ENCODE measurements at places on chromosomes 13 and 19.

GRCh38 chr13:65497265-65497664, 1732.9 kb downstream of the PCDH9 start:
- no peak for DNase-seq

DNA sequence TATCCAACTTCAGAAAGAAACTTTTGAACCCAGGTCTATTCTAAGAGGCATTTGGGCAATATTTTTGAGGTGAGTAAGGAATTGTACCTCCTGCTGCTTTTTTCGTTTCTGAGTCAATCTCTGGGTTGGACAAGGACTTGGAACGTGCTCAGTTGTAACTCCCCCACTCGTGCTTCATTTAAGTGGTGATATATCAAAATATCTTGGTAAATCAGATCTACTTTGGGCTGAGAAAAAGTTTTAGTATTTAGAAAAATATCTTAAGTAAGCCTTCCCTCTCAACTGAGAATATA, 728.9 kb downstream of the EFNB2 start:
- no peak for DNase-seq

DNA sequence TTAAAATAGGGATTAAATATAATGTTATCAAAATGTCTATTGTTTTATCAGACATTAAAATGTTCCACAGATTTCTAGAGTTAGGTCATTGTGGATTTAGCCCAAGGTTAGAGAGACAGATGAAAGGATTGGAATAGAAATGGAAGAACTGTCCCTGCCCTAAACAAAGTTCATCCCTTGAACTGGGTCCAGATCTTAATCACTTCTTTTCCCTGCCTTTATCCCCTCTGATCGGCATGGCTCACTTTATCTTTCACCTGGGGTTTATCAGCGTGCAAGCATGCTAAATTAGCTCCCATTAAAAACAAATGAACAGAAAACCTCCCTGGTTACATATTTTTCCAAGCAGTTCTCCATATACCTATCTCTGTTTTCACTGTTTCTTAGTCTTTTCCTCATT, 23.4 kb upstream of the ARGLU1 start:
- no peak for DNase-seq

- peak; percentile 63 for DNase-seq
Measured at GRCh38 chr19:4576016-4576933, 16.8 kb upstream of the SEMA6B start.

DNA sequence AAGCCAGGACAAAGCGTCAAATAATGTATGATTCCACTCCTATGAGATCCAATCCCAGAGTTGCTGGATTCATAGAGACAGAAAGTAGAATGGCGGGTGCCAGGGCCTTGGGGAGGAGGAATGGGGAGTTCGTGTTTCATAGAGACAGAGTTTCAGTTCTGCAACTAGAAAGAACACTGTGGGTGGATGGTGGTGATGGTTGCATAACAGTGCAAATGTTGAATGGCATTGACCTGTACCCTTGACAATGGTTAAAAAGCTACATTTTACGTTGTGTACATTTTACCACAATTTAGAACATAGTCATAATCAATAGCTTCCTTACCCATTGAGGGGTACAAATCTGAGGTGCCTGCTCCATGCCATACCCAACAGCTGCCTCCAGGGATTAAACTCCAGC, 33.4 kb downstream of the MBD3L2B start:
- no peak for DNase-seq

DNA sequence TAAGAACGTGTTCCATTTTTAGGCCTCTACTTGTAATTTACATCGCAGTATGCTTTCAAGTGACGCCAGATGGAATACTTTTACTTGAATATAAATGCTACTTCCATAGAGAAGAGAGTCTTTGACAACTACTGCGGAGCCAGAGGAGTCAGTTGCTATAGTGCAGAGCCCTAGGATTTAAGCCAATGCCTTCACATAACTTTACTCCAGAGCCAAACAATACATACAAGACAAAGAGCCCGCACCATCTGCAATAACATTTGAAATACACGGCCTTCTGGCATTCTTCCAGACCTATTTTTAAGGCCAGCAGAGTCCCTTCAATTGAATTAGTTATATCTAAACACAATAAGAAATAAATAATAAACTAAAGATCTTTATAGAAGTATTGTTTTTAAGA, 59.4 kb downstream of the XPO4 start:
- DNase-seq, result no peak

DNA sequence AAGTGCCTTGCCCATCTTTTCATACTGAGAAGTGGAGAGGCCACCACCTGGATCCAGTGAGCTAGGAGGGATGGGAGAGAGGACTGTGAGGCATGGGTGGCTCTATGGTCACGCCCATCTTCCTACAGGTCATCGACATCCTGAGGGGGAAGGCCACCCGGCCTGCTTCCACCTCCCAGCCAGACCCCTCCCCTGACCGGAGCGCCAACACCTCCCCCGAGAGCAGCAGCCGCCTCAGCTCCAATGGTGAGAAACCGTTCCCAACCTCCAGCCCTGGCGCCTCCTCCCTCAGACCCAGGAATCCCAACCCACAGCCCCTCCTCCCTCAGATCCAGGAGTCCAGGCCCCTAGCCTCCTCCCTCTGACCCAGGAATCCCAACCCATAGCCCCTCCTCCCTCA, 10.1 kb downstream of the BCL3 start:
- DNase-seq, result no peak

- DNase-seq, result no peak
Measured at GRCh38 chr13:43830497-43830881, 43.7 kb upstream of the ENOX1 start.

DNA sequence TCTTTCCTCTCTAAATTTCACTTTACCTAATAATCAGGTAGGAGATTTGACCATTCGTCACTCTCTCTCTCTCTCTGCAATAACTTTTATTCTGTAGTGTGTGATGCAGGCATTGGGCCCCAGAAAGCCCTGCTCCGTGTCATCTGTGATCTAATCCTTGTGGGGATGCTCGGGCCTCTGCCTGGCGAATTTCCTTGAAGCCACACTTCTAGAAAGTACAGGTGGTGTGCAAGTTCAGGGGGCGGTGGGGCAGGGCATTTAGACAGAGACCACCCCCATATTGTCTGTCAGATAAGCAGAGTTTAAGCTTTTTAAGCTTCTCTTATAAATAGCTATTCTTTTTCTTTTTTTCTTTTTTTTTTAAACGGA, 53.4 kb upstream of the GPR12 start:
- DNase-seq, result no peak

DNA sequence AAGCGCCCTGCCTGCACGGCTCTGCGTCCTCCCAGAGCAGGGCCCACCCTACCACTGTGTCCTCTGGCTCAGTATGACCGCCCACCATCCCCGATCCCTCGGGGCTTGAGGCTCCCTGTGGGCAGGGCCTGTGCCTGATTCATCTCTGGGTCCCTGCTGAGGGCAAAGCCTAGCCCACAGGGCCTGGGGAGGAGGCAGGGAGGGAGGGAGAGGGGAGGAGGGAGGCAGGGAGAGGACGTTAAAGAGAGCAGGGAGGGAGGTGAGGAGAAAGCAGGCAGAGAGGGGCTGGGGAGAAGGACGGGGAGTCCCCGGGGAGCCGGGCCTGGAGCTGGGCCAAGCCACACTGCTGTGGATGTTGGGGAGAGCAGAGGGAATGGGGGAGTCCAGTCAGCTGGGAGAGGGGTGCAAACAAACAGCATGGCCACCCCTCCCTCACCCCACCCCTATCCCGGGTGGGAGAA, 4.0 kb upstream of the ERFL start:
- DNase-seq, result no peak

DNA sequence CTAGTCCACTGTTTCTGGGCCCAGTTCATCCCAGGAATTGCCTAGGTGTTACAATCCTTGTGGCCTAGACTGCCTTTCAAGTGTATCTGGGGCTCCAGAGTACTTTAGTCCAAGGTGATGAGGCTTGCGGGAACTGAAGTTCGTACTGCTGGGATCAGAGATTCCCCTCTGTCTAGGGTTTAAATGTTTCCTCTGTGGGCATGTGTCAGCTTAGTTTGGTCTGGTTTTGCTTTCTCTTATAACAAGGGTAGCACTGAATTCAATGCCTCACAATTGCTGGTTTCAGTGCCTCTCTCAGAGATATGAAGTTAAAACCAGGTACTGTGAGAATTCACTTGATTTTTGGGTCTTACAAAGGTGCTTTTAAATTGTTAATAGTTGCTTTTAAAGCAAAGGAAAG, 30.8 kb downstream of the RGCC start:
- no peak for DNase-seq

- no peak for DNase-seq
Measured at GRCh38 chr19:52191951-52192350, 2.1 kb downstream of the PPP2R1A start.

- DNase-seq, result no peak
Measured at GRCh38 chr19:45130888-45131615, 29.7 kb downstream of the NKPD1 start.

- DNase-seq, result no peak
Measured at GRCh38 chr13:110826861-110827672, 87.8 kb downstream of the ANKRD10 start.

GRCh38 chr19:16594681-16595091, 22.5 kb upstream of the SLC35E1 start:
- DNase-seq, result peak; percentile 36

DNA sequence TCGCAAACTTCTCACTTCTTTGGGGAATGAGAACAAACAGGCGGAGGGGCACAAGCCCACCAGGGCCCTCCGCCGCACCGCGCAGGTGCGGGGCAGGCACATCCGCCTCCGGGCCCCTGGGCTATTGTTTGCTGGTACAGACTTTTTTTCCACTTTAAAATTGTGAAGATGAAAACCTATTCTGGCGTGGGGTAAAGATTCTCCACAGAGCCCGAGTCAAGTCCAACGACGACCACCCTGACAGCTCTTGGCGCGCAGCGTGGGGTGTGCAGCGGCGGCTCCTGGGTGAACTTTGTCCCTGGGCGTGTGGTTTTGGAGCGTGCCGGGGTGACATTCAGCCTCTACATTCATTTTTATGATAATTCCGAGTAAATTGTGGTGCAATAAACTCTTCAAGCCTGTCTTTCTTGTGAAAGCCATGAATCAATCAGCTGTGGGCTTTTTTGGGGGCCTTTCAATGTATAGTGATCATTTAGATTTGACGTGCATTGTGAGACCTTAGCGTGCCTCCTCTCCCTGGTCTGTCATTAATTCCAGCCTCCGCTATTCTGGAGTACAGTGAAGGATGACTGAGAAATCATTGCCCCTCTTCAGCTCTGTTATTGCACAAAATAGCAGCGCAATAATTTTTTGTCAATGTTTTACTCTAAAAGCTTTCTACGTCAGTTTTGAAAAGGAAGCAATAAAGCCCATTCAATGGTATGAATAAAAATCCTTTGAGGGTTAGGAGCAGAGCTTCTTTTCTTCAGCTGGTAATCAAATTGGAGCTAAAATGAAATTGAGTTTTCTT, 90.0 kb downstream of the TEX29 start:
- DNase-seq, result no peak

DNA sequence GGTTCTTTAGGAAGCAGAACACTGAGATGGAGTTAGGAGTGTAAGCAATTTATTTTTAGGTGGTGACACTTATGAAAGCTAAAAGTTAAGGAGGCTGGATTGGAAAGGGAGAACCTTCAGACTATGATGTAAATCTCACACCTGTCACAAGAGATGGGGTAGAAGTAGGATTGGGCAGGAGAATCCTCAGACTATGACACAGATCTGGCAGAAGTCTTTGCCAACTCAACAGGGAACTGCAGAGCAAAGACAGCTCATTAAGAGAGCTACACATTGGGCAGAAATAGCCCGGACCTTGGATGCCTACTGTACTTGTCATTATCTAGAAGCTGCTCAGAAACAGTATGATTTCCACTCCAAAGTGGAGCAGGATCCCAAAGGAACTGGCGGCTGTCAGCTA, 134.4 kb downstream of the DNAJC15 start:
- no peak for DNase-seq

DNA sequence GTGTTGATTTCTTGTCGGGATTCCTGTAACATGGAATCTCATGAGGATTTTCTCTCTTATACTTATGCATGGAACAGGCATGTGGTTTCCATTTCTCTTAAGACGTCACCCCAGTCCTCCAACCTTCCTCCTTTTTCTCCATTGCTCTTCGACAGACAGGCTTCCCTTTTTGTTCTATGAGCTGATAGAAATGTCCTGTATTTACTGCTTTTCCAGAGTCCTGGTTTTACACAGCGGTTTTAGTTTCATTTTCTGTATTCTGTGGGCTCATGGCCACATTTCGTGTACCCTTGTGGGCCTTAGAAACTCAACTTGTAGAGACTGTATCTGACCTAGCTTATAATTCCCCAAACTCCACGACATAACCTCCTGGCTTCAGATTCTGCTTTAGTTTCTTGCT, 113.1 kb downstream of the PAN3 start:
- no peak for DNase-seq

- DNase-seq, result no peak
Measured at GRCh38 chr13:33757713-33758112, 60.2 kb upstream of the RFC3 start.

DNA sequence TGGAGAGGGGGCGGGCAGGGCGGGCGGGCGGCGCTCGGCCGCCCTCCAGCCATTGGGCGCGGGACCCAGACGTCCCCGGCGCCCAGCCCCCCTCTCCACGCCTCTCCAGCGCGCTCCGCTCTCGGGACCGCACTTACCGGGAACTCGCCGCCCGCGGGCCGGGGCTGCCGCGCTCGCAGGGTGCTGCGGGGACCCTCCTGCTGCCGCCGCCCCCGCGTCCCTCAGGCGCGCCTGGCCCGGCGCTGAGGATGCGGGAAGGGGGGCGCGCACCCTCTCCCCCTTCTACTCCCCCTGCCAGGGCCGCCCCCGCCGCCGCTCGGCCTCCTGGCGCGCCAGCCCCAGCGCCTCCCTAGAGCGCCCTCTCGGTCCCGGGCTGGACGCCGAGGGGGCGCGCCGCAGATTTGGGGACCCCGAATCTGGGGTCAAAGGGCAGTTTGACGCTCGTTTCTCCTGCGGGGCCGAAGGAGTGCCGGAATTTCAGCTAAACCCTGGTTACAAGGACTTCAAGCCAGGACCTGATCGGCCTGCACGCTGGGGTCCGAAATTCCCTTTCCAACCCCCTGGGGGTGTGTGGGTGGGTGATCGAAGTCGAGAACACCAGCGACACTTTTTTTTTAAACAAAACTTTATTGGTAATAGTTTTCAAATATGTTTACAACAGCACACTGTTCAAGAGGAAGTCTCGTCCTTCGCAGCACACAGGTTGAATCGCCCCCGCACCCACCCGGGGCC, 696 bp upstream of the SAMD1 start:
- peak; percentile 42 for DNase-seq

- DNase-seq, result no peak
Measured at GRCh38 chr13:45926741-45927140, 75.2 kb upstream of the SIAH3 start.

- no peak for DNase-seq
Measured at GRCh38 chr13:30927595-30927994, 4.9 kb upstream of the TEX26 start.

DNA sequence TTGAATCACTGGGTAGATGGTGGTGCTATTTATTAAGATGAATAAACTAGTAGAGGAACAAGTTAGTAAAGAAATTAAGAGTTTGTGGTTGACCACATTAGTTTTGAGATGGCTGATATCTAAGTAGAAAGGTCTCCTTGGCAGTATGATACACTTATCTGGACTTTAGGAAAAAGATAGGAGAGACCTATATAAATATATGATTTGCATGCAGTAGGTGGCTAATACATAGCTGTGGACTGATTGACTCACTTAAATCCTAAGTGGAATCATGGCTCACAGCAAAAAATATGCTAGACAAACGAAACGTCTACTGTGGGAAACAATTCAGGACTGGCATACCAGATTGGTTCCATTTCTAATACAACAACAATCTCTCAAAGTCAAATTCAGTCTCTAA, 92.0 kb downstream of the CAB39L start:
- no peak for DNase-seq

GRCh38 chr13:30846311-30846710, 59.8 kb upstream of the MEDAG start:
- DNase-seq, result no peak
